ENCODE measurements at places on chromosomes 12 and 14. TPM values are rescaled to one million over a fixed set of nuclear protein-coding genes. Genes with fewer than 3 reads are reported as not detected.

DNA sequence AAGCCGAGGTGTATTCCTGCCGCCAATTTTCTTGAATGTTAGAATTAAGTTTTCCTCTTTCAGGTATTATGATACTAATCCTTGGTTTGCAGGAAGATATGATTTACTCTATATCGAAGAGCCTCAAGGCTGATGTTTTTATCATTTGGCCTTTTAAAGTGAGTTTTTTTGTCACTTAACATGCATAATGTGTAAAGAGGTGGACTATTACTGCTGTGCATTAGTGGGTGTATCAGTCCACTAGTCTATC is 11.1 kb upstream of the TMPO start:
- peak overlapping the region; percentile 54 for H3K4me3 ChIP-seq
- peaks cover 17% of the 10 kb centered on the region for H3K4me1 ChIP-seq
- H3K27ac ChIP-seq, result peak overlapping the region; percentile 90
- H3K27me3 ChIP-seq, result no peaks in the 10 kb centered on the region
- no peaks in the 10 kb centered on the region for H3K36me3 ChIP-seq

- H3K27me3 ChIP-seq, result no peaks in the 10 kb centered on the region
- H3K4me1 ChIP-seq, result peaks cover 10% of the 10 kb centered on the region
- H3K27ac ChIP-seq, result no peak overlapping the region
- H3K4me3 ChIP-seq, result no peak overlapping the region
- DNase-seq, result no peak
Observed at GRCh38 chr14:56211844-56212243, 93.6 kb downstream of the PELI2 start.

DNA sequence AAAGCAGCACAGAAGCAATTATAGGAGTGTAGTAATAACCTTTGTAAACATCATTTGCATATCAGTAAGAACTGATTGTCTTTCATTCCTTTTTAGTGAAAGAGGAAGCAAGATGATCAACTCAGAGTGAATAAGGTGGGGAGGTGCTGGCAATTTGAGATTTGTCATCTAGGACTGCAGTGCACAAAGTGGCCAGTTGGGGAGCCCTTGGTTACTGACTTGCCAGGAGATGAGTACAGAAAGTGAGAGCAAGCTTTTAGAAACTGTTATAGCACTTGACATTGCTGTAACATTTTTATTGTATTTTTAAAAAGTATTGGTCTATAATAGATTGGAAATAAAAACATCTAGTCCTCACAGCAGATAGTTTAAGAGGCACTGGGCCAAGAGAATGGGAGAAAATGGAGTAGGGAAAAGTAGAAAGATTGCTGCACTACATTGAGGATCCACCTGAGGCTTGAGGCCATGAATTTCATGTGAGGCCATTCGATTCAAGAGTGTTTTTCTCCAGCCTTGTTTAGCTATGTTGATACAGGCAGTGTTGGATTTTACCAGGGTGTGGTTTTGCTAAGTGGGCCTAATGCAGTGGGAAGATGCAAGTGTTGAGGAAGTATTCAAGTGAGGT is 98.2 kb downstream of the SNAPC1 start:
- no peak overlapping the region for H3K27ac ChIP-seq
- peak; percentile 82 for DNase-seq
- no peaks in the 10 kb centered on the region for H3K4me1 ChIP-seq
- no peak overlapping the region for H3K4me3 ChIP-seq
- no peaks in the 10 kb centered on the region for H3K36me3 ChIP-seq

GRCh38 chr14:57501039-57501557 is 7.4 kb upstream of the CCDC198 start:
- no peak overlapping the region for H3K27ac ChIP-seq
- H3K4me1 ChIP-seq, result no peaks in the 10 kb centered on the region
- H3K4me3 ChIP-seq, result no peak overlapping the region
- no peaks in the 10 kb centered on the region for H3K36me3 ChIP-seq
- DNase-seq, result no peak

The DNAI7 gene
- polyA plus RNA-seq, result 0.07 TPM

GRCh38 chr14:91252871-91253794 is 8.6 kb upstream of the GPR68 start:
- no peaks in the 10 kb centered on the region for H3K36me3 ChIP-seq
- DNase-seq, result peak; percentile 91
